Liver (tissue), 10 donors: ENCODE measurements at places on chromosomes 7 and 10. TPM values are rescaled to one million over a fixed set of nuclear protein-coding genes. Genes with fewer than 3 reads are reported as not detected.

DNA sequence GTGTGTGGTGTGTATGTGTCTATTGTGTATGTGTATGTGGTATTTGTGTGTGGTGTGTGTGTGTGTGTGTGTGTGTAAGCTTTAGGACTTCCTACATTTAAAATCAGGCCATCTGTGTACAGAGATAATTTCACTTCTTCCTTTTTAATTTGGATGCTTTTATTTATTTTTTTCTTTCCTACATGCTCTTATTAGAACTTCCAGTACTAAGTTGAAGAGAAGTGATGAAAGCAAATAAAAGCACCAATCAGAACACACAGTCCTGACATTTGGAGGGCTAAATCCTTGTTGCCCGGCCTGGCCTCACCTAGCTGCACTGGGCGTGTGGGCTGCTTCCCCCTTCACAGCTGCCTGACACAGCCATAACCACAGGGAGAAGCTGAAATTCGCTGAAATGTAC lies 3.8 kb upstream of the MRC1 start:
- no peak for DNase-seq

DNA sequence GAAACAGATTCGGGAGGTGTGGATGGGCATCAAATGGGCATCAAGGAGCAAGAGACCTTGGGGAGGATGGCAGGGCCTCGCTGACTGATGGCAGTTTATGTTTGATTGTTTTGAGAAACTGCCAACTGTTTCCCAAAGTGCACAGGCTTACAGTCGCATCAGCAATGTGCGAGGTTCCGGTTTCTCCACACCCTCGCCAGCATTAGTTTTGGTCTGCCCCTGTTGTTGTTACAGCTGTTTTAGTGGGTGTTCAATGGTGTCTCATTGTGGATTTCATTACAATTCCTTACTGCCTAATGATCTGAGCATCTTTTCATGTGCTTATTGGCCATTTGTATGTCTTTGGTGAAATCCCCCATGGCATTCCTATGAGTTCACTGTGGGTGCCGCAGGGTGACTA lies 24.4 kb downstream of the AKR1E2 start:
- no peak for DNase-seq

DNA sequence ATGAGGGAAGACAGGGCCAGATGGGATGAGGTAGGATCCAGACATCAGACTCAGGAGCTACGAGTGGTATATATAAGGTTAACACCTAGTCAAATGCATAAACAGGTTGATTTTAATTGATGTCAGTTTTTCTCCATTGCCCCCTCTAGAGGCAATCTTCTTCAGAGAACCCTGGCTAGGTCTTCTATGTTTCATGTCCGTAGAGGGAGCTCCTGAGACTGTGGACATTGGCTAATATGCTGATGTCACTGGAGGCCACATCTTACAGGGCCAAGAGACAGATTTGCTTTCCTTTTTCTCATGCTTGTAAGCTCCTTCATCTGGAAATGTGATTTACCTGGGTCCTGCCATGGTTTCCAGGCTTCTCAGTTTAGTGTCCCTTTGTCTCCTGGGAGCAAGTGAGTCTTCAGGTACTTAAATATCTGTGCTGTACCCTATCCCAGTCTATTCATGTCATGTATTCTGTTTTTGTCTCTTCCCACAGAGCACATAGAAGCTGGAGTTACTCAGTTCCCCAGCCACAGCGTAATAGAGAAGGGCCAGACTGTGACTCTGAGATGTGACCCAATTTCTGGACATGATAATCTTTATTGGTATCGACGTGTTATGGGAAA lies 161.6 kb upstream of the PRSS1 start:
- no peak for DNase-seq

GRCh38 chr7:108659261-108659660 lies 89.6 kb downstream of the DNAJB9 start:
- DNase-seq = no peak

DNA sequence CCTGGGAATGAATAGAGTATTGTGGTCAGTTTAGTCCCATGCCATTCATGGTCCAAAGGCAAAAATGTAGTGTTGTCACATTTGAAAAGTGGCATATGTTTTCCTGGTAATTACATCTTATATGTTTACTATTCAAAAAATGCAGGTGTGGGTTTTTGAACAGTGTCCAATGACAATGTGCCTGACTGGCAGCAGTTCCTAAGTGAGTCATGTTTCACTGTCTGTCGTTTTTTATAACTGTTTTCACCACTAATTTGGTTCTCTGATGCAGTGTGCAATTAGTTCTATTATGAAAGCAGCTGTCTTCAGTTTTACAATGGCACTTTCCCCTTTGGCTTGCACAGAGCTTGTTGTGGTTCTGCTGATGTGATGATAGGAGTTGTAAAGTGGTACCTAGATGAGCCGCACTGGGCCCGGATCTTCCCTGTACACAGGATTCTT lies 162.3 kb downstream of the SEM1 start:
- DNase-seq = no peak

- DNase-seq = no peak
Measured at GRCh38 chr7:127189886-127190285, 62.9 kb downstream of the GRM8 start.

- DNase-seq = no peak
Measured at GRCh38 chr10:86188796-86189558, 177.6 kb downstream of the GRID1 start.

GRCh38 chr7:26267601-26268166 lies 24.0 kb upstream of the SNX10 start:
- DNase-seq = no peak

DNA sequence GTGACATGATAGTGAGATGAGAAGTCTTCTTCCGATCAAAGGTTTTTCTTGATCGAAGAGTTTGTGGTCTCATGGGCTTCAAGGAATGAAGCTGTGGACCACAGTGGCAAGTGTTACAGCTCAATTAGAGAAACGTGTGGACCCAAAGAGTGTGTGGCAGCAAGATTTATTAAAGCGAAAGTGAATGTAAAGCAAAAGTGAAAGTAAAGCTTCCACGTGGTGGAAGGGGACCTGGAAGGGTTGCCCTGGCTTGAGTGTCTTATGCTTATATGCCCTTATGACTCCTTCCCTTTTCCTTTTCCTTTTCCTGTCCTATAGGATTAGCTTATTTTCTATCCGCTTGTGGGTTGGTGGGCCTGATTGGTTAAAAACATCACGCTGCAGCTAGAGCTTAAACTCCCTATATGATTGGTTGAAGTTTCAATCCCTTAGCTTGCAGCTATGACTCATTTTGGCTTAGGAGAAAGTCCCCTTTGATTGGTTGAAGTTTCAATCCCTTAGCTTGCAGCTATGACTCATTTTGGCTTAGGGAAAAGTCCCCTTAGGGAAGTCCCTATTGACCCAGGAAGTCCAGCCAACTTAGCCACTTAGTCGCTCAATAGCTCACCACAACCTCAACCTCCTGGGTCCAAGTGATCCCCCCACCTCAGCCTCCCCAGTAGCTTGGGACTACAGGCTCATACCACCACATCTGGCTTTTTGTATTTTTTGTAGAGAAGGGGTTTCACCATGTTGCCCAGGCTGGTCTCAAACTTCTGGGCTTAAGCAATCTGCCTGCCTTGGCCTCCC lies 34.7 kb downstream of the MRPS24 start:
- no peak for DNase-seq

- no peak for DNase-seq
Measured at GRCh38 chr10:129343141-129343540, 123.9 kb upstream of the MGMT start.

- DNase-seq = no peak
Measured at GRCh38 chr10:31099664-31100063, 68.0 kb upstream of the ZNF438 start.

- DNase-seq = no peak
Measured at GRCh38 chr7:21941611-21942141, 4.0 kb downstream of the CDCA7L start.

GRCh38 chr7:86181474-86181873 lies 462.2 kb upstream of the GRM3 start:
- DNase-seq = no peak

DNA sequence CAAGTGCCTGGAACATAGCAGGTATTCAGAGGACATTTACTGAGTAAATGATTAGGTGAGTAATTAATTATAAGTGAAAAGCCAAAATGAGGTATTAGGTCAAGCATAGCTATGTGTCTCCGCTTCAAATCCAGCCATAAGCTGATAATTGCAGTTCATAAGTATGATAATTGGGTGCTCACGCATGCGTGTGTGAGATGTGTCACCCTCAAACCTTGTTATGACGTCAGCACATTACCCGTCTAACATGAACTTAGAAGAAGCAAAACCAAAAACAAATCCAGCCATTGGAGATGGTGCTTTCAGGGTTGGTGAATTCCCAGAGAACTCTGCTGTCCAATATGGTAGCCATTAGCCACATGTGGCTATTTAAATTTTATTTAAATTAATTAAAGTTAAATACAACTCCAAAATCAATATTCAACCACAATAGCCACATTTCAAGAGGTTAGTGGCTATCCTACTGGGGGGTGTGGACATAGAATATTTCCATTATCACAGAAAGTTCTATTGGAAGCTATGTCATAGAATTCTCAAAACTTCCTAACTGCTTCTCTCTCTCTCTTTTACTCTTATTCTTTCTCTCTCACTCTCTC lies at the start of gene CPA5:
Gene CPA5, plus strand, starts transcription at position 546 of the 596 bp plus-strand sequence. CDS start 1,670 bp downstream, outside the sequence.
- DNase-seq = no peak

DNA sequence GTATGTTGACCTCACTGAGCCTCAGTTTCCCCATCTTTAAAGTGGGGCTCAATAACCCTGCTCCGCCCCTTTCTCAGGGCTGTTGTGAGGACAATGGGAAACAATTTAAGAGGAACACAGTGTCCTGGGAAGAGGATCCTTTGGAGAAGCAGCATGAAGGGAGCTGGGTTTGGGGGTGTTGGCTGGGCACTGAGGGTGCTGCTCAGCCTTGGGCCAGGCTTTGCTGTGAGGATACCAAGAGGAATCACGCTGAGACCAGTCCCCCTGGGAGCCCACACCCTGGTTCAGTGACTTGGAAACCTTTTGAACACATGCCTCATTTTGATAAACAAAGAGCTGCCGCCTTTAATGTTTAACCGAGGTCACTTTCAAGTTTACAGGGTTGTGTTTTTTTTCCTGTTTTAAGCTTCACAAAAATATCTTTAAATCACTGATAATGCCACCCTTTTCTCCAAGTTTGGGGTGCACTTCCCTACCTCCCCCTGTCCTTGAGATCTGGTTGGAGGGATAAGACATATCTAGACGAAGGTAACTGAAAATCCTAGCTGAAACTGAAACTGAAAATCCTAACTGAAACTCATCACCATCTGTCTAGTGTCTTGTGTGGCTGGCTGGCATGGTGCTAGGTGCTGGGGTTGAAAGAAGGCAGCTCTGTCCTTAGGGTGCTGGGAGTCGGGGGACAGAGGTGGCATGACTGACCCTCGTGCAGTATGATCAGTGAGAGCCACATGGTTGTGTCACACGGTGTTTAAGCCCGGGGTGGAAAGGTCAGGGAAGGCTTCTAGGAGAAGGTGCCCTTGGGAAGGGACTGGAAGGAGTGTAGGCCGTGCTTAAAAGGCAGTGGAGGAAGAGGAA lies 27.7 kb downstream of the ZNF775 start:
- no peak for DNase-seq

DNA sequence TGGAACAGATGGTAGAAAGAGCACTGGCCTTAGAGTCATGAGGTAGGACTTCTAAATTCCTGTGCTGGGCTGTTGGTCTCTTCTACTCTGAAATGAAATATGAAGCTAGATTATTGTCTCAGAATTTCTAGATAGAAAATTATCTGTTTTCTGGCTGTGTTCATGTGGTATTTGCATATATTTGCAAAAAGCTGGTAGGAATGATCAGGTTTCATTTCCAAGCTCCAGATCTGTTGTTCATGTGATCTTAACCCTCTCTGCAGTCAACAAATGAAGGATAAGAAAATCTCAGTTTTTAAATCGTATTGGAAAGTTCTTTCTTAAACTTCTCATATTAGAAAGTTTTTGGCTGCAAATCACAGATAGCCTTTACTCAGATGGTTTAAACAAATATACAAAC lies 248.3 kb downstream of the CDK14 start:
- DNase-seq = no peak

DNA sequence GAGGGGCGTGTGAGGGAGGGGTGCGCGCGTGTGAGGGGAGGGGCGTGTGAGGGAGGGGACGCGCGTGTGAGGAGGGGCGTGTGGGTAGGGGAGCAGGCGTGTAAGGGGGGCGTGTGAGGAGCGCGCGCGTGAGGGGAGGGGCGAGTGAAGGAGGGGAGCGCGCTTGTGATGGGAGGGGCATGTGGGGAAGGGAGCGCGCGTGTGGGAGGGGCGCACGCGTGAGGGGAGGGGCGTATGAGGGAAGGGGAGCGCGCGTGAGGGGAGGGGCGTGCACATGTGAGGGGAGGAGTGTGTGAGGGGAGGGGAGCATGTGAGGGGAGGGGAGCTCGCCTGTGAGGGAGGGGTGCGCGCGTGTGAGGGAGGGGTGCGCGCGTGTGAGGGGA lies 19.1 kb downstream of the MXI1 start:
- DNase-seq = peak; percentile 87

DNA sequence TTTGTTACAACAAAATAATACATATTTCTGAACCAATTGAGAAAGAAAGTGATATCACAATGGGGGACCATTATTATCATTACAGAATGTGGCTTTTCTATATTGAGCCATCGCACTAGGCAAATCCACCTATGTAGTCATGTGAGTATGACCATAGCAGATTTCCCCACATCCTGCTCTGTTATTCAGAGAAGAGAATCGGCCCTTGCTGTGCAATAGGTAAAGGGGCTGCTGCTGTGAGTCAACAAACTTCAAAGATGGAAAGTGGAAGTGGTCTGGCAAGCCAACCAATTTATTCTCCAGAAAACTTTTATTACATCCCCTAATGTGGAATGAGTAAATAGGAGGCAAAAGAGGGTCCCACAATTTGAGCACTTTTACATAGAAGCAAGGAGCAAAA lies 573.4 kb downstream of the ETV1 start:
- no peak for DNase-seq

- DNase-seq = no peak
Measured at GRCh38 chr7:43791665-43792064, 33.2 kb downstream of the BLVRA start.

DNA sequence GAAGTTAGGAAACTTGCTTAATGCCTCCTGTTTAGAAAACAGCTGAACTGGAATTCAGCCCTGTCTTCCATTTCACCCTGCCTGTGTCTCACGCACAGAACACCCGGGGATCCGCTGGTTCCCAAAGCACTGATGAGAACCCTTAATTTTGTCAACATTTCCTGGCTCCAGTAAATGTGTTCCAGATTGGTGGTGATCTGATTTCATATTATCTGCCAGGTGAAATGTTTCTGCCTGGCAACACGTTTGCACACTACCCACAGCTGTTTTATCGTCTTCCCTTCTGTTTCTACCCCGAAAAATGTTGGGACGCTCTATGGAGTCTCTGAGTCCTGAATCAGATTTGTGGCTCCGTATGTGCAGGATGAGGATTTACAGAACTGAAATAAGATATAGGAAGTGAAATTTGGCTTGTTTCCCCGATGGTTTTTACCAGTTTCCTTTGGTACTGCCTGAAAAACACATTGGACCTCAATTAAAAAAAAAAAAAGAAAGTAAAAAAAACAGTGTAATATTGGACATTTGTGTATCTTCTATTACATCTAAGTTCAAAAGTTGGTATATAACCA lies 29.0 kb downstream of the MRC1 start:
- DNase-seq = no peak

GRCh38 chr7:155796381-155797261 lies 15.6 kb downstream of the SHH start:
- DNase-seq = peak; percentile 81

Gene C7orf57
- not detected for polyA plus RNA-seq

Gene STMP1
- 11.1 TPM for polyA plus RNA-seq

Gene ADIRF
- polyA plus RNA-seq = 54.5 TPM

Gene CALHM3
- not detected for polyA plus RNA-seq

Gene FRMPD2
- not detected for polyA plus RNA-seq

Gene ARMC3
- polyA plus RNA-seq = not detected

Gene WNT2
- polyA plus RNA-seq = 1.1 TPM

Gene BCAP29
- polyA plus RNA-seq = 19.5 TPM

Gene TRIM73
- 0.64 TPM for polyA plus RNA-seq

Gene COBL
- 12.8 TPM for polyA plus RNA-seq

Gene AASS
- 13.4 TPM for polyA plus RNA-seq
